ENCODE measurements at places on chromosomes 3 and 15.

- DNase-seq: no peak
These were observed 44.6 kb downstream of the EOMES start for GRCh38 chr3:27677565-27677964.

DNA sequence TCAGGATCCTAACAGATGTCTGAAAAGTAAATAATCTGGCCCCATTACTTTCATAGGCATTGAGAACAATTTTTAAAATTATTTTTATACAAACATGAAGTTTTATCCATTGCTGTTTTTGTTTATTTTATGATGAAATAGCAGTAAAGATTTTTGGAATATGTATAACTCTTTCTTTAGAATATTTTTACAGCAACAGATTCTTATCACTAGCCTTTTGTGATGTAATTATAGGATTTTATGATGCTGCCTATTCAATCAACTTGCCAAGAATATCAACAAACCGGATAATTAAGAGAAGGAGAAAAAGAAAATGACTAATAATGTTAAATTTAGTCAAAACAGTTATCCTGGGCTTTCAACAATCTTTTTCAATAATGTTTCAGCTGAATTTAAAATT is 386.3 kb downstream of the ZIC1 start:
- no peak for DNase-seq

- DNase-seq: no peak
These were observed 122.1 kb upstream of the IQSEC1 start for GRCh38 chr3:13195374-13195773.

DNA sequence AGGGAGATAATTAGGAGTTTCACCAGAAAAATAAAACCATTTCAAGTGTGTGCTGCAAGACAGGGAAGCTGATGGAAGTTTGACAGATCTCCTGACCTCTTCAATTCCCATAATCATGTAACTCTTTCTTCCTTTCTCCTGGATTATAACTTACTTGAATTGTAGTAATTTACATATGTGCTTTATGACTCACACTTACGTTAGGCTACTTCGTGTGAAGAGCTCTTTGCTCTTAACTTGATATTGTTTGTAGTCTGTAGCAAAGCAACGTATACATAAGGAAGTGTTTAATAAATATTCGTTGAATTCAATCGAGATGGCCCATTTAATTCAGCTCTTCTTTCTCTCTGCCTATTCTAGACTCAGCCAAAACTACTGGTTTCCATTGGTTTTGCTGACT is 23.5 kb downstream of the ROBO2 start:
- DNase-seq: no peak

- DNase-seq: no peak
These were observed 211.7 kb downstream of the DTWD1 start for GRCh38 chr15:49832511-49832910.

DNA sequence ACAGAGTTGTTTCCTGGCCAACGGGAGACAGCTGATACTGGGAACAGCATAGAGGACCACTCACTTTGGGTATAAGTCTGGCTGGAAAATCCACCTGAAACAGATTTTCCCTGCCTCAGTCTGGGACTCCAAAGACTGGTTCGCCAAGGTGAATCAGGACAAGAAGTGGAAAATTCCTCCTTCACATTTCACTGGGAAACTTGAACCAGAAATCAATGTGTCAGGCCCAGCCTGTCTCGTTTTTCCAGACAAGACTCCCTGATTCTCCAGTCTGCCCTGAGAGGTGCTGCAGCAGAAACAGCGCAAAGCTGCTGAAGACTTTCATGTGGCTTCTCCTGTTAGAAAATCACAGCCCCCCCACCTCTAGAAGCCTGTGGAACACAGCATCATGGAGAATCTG is 269.8 kb downstream of the OPA1 start:
- DNase-seq: no peak

DNA sequence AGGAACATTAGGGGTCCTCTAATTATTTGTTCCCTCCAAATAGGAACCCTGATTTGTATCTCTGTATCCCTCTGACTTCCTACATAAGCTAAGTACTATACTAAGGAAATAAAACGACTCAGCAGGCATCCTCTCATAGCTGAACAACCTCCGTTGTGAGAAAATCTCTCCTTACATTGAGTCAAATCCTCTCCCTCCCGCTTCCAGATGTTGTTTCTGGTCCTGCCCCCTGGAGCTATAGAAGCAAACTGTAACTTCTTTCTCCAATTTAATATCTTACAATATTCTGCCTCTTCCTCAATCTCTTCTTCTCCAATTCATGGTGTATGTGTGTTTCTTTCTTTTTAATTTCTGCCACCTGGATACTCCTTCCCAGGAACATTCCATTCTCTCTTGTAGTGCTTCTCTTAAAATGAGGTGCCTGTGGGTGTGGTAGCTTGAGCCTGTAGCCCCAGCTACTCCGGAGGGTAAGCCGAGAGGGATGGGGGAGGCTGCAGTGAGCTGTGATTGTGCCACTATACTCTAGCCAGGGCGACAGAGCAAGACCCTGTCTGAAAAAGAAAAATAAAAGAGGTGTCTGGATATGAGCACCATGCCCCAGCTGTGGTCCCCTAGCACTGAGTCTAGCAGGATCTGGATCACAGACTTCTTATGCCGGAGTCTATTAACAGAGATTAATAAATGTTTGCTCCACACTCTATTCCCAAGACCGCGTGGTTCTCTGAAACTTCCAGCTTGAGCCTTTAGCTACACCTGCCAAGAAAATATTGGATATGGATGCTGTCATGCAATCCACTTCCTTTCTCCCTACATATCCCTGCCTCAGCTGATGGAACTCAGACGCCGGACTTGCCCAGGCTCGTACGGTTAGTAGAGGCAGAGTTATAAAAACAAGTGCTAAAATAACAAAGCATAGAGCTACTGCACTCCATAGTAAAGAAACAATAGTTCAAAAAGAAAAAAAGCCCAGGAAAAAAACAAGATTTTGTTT is 42.9 kb upstream of the NEO1 start:
- no peak for DNase-seq

DNA sequence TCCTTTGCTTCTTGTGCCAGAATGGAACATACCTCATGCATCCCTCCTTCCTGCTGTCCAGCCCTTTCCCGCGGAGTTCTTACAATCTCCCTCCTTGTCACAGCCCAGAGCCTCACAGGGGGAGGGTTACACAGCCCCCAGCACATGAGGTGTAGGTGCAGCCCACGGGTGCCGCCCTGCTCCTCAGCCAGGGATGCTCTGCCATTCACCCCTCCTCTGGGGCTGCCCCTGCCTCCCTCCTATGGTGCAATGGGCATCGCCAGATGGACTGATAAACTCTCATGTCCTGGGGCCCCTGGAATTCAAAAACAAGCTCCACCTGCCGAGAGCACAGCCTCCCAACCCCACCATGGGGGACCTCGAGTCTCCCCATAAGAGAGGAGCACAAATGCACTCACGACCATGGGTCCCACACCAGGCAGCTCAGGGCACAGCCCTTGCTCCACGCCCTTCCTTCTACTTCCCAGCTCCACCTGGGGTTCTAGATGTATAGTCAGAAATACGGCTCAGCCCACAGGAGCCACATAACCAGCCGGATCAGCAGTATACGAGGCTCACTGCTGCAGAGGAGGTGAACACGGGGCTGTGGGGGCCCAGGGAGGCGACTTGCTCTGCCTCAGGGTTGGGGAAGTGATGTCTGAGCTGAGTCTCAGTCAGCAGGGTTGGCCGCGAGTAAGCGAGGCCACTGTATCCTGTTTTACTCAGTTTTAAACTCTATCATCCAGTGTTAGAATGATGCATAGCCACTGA is 269.7 kb upstream of the LYSMD4 start:
- DNase-seq: no peak

DNA sequence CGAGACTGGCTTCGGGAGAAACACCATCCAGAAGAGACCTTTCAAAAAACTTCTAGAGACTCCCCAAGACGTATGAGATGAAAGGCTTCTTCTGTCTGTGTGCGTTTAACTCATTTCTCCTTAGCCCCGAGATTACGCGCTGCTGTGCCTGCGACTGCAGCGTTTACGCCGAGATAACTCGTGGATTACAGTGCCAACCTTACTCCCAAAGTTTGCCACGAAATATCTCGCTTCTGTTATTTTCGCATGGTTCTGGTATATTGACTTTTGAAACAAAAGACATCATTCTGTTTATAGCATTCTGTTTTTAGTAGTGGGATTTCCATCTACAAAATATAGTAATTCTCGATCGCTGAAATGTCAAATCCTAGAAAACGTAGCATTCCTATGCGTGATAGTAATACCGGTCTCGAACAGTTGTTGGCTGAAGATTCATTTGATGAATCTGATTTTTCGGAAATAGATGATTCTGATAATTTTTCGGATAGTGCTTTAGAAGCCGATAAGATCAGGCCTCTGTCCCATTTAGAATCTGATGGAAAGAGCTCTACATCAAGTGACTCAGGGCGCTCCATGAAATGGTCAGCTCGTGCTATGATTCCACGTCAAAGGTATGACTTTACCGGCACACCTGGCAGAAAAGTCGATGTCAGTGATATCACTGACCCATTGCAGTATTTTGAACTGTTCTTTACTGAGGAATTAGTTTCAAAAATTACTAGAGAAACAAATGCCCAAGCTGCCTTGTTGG is 467 bp downstream of the PGBD4 start:
- no peak for DNase-seq

GRCh38 chr3:177182352-177182751 is 14.9 kb downstream of the TBL1XR1 start:
- no peak for DNase-seq

DNA sequence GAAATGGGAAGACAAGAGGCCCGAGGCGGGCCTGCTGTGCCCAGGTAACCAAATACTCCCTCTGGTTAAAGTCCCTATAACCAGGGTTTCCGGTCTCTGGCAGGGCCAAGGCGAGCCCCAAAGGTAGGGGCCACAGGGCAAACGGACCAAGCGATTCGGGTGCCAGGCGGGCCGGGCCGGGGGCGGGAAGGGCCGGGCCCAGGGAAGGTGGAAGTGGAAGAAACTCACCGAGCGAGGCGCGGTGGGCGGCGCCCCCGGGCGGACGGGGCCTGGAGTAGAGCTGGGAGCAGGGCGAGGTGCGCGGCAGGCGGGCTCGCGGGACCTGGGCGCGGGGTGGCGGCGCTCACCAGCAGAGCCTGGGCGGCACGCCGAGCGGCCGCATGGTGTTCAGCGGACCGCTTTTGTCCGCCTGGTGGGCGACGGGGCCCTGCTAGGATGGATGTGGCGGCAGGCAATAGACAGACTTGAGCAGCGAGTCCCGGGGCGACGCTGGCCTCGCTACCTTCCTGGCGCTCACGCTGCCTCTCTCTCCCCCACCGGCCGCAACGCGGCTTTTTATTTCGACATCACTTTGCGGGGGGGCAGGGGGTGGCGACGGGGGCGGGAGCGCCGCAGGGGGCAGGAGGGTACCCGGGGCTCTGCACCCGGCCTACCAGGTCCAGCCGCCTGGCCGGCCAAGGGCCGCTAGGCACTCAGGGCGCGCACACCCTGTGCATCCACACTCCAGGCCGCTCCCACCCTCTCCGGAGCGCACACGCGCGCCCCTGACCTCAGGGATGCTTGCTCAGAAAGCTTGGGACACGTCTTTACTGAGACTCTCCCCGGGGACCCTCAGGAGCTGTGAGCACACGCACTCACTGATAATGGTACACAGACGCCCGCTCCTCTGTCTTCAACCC is at the start of gene GATA2:
GATA2 (minus strand) TSS at position 531 of the 899 bp plus-strand sequence. CDS start 6,170 bp downstream, outside the sequence.
- no peak for DNase-seq

- DNase-seq: no peak
These were observed 30.9 kb upstream of the PCSK6 start for GRCh38 chr15:101520395-101520794.

GRCh38 chr3:23809294-23809693 is 3.5 kb downstream of the UBE2E1 start:
- DNase-seq: no peak

- DNase-seq: no peak
These were observed 41.0 kb upstream of the LIMD1 start for GRCh38 chr3:45553469-45553974.

- DNase-seq: no peak
These were observed 30.5 kb upstream of the TRPC1 start for GRCh38 chr3:142693136-142693853.

GRCh38 chr15:31439328-31439727 is 112.7 kb downstream of the KLF13 start:
- no peak for DNase-seq

DNA sequence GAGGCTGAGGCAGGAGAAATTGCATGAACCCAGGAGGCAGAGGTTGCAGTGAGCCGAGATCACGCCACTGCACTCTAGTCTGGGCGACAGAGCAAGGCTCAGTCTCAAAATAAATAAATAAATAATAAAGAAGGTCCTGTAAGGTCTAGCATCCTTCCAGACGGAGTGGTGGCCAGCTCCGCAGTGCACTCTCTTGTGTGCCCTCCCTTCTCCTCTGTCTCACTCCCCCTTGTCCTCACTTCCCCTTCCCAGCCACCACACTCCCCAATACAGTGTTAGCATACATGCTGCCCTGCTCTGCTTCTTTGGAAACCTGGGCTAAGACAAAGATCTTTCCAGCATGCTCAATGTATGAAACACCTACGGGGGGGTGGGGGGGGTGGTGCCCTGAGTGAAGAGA is 3.4 kb upstream of the CLN6 start:
- no peak for DNase-seq

DNA sequence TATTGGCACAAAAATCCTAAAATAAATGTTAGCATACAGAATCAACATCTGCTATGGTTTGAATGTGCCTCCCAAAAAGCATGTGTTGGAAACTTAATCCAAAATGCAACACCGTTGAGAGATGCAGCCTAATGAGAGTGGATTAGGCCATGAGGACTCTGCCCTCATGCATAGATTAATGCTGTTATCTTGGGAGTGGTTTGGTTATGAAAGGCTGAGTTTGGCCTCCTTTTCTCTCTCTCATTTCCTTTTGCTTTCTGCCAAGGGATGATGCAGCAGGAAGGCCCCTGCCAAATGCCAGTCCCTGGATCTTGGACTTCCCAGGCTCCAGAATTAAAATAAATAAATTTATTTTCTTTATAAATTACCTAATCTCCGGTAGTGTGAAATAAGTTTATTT is 49.4 kb downstream of the SYNM start:
- DNase-seq: no peak

DNA sequence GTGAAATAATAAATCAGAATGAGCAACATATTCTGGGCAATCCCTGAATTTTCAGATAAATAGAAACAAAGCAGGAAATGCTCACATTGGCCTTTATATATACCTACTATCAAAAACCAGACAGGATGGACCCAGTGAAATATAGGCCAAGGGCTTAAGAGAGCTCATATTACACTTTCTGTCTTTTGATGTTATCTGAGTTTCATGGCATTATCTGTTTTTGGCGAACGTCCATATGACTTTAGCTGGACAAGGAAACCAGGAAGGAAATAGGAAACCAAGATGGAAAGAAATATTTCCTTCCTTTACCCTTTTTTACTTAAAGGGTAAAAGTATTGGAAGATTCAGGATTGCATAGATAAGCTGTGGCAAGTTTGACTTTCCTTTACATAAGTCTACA is 274.8 kb downstream of the THSD4 start:
- no peak for DNase-seq

- no peak for DNase-seq
These were observed 18.5 kb downstream of the ZNF710 start for GRCh38 chr15:90019611-90020010.

DNA sequence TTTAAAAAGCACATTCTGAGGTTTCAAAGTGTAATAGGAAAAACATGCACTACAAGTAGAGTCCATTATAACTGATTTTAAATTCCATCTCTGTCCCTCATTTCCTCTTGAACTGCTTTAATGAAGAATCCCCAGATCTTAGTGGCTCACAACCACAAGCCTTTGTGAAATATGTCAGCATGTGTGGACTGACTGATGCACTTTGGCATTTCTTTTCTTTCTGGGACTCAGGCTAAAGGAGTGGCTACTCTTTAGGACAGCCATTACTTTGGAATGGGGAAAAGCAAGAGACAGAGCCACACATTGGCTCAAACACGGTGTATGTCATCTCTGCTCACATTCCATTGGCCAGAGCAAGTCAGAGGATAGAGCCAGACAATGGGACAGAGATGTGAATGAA is 139.6 kb downstream of the GRM7 start:
- no peak for DNase-seq

Data from activated CD4-positive, alpha-beta T cell treated with anti-CD3 and anti-CD28 coated beads, Interleukin-2, amount 50 U/mL, for 1 hour (primary cell).